ENCODE measurements at places on chromosomes 16 and 17. TPM values are rescaled to one million over a fixed set of nuclear protein-coding genes. Genes with fewer than 3 reads are reported as not detected.

The MYO15A gene
- 3.9 TPM for total RNA-seq

The SYT17 gene
- 3.0 TPM for total RNA-seq

The KCNH6 gene
- not detected for total RNA-seq

The TBC1D3C gene
- not detected for total RNA-seq

The CHST5 gene
- not detected for total RNA-seq

The SGCA gene
- 1.1 TPM for total RNA-seq

The AATK gene
- total RNA-seq: 1.3 TPM

The CENPT gene
- total RNA-seq: 26.4 TPM

The PRAC2 gene
- not detected for total RNA-seq

The PLXDC1 gene
- total RNA-seq: 7.1 TPM

The GH2 gene
- not detected for total RNA-seq

The NAA60 gene
- 22.7 TPM for total RNA-seq

The CDH1 gene
- 18.7 TPM for total RNA-seq

The VAT1L gene
- 1.3 TPM for total RNA-seq

The KCNJ18 gene
- total RNA-seq: not detected

The SMIM22 gene
- total RNA-seq: not detected

The BIRC5 gene
- total RNA-seq: 1.3 TPM

The PTX4 gene
- total RNA-seq: not detected

The ERN2 gene
- not detected for total RNA-seq

The SLC52A1 gene
- total RNA-seq: not detected

The SLFN12 gene
- total RNA-seq: 12.8 TPM

DNA sequence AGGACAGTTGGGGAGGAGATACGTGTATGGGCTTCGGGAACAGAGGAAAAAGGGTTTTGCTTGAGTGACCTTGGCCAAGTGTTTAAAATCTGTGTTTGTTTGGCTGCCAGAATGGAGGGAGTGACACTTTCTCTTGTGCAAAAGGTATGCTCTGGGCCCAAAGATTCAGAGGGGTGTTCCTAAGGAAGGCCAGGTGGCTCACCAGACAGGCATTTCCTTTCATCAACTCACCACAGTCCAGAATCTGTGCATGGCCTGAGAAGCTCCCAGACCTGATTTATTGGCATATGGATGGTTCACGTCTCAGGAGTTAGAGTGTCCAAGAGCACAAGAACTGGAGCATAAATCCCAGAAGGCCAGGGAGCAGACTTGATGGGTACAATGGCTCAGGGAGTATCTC, 53.4 kb upstream of the NLK start:
- no peak for DNase-seq

GRCh38 chr16:7990626-7991260, 599.6 kb downstream of the TMEM114 start:
- no peak for DNase-seq

GRCh38 chr16:77327717-77328116, 107.1 kb downstream of the ADAMTS18 start:
- no peak for DNase-seq

DNA sequence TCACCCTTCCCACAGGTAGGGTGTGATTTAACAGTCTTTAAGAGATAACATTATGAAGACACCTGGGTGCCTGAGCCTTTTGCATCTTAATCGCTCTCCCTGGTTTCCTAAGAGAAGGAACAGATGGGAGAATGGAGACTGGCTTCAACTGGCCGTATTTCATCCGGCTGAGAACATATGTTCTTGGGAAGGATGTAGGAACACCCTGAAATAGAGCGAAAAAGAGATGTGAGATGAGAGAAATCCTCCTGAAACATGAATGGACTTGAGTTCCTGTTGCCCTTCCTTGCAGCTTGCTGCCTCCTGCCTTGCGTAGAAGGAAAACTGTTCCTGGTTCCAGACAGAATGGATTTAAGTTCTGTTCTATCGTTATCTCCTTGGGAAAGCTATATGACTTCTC, 385.4 kb upstream of the RBFOX1 start:
- no peak for DNase-seq

- DNase-seq: no peak
These were observed 5.5 kb upstream of the ERAL1 start for GRCh38 chr17:28849281-28849680.

- no peak for DNase-seq
These were observed 276.2 kb upstream of the IRX5 start for GRCh38 chr16:54654429-54654828.

GRCh38 chr17:42561897-42562387, at the start of gene COASY:
Gene COASY (plus strand): TSS chr17:42562148. CDS start chr17:42562623, 475 bp downstream.
- DNase-seq: peak; percentile 93

GRCh38 chr17:61720016-61720795, 129.2 kb upstream of the NACA2 start:
- DNase-seq: no peak

- DNase-seq: no peak
These were observed 672.4 kb downstream of the CDH11 start for GRCh38 chr16:64449506-64449905.

GRCh38 chr17:77366558-77367245, 225.9 kb downstream of the SEC14L1 start:
- no peak for DNase-seq

GRCh38 chr17:71458322-71458721, 662.5 kb upstream of the SOX9 start:
- DNase-seq: no peak

DNA sequence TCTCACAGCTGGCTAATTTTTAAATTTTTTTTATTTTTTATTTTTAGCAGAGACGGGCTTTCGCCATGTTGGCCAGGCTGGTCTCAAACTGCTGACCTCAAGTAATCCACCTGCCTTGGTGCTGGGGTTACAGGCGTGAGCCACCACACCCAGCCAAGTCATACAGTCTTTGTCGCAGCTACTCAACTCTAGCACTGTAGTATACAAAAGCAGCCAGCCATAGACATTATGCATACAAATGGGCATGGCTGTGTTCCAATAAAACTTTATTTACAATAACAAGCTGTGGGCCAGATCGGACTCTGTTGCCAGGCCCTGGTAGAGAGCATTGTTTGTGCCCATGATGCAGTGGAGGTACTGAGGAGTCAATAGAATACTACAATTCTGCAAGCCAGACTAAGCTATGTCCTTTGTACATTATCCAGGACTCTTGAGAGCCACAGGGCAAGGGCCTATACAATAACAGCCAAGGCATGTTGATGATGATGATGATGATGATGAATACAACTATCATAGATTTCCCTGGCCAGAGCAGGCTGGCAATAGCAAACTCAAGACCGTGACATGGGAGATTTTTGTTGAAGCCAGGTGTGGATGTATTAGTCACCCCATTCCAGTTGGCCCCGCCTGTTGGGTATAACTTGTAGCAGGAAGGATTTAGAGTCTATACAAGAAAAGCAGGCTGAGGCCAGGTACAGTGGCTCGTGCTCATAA, 101.8 kb downstream of the MYH11 start:
- DNase-seq: no peak

- no peak for DNase-seq
These were observed 8.2 kb downstream of the IGFBP4 start for GRCh38 chr17:40451420-40451819.

DNA sequence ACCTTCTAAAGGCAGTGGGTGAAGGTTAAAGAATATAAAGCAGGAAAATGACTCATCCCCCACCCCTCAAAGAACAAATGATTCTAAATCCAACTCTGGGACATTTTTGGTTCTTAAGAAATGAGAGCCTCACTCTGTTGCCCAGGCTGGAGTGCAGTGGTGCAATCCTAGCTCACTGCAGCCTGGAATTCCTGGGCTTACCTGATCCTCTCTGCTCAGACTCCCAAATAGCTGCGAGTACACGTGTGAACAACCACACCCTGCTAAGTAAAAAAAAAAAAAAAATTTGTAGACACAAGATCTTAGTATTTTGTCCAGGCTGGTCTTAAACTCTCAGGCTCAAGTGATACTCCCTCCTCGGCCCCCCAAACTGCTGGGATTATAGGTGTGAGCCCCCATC, 298.8 kb upstream of the MAF start:
- no peak for DNase-seq

GRCh38 chr16:21166561-21166961, 8.1 kb downstream of the LDAF1 start:
- no peak for DNase-seq

GRCh38 chr16:30377812-30378235, 3.2 kb downstream of the MYL11 start:
- peak; percentile 79 for DNase-seq

- no peak for DNase-seq
These were observed 17.6 kb upstream of the FZD2 start for GRCh38 chr17:44539673-44540072.

- no peak for DNase-seq
These were observed 61.0 kb downstream of the RNF135 start for GRCh38 chr17:31031841-31032240.

GRCh38 chr16:75085556-75085955, 31.0 kb downstream of the LDHD start:
- no peak for DNase-seq

DNA sequence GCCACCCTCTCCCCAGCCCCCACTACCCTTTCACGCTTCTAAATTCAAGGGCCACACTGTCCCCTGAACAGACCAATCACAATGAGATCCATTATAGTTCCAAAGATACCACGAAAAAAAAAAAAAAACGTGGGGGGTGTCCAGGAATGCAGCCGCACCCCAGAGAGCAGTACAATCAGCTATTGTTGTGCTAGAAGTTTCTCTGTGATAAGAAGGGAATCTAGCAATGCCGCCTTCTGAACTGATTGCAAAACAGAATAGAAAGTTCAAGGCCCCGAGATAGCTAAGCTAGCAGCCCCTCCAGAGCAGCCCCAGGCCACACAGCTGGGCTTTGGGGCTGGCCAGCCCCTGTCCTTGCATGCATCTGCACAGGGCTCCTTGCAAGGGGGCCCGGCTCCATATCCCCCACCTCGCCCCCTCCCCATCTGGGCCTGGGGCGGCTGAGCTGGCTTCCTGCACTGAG, 86.9 kb upstream of the CBX4 start:
- DNase-seq: no peak

GRCh38 chr17:71503710-71504465, 616.9 kb upstream of the SOX9 start:
- DNase-seq: no peak

DNA sequence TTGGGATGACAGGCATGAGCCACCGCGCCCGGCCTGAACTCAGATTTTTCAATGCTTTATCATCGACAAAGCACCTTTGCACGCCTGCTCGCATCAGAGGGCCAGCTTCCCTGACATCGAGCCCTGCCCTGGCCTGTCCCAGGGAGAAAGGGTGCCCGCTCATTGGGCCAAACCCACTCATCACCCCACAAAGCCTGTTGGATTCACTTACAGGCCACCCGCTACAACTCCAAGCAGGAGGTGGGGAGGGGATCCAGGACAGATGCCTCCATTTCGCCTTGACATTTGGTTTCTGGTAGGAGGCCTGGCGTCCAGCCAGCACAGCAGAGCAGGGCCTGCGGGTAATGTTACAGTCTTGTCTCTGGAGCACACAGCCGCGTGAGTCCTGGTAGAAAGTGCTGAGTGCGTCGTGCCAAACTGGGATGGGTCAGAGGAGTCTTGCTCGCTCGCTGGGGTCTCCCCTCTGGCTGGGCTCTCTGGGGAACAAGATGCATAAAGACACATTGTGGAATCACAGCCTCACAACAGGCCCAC, 19.8 kb downstream of the SMTNL2 start:
- no peak for DNase-seq

DNA sequence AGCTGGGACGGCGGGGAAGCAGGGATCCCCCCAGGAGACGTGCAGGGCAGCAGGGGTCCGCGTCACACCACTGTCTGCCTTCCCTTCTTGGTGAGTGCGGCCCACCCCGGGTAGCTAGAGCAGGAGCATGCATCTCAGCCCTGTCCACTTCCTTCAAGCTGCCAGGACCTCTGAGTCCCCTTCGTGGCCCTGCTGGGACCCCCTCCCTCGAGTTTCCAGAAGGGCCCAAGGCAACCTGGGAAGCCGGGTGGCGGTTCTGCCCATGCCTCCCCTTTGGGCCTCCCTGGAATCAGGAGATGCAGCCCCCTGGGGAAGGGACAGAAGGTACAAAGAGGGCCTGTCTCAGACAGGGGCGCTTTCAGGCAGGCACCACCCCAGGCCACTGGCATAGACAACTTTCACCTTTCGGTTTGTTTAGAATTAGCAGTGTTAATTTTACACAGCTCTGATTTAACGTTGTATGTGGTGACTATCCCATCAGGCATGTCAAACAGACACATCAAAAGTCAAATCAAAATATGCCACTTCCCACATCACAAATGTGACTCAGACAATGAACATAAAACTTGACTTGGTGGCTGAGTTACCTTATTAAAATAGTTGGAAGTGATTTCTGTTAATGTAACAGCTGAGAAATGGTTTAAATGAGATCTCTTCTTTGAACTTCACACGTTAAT, 94.5 kb upstream of the METRNL start:
- DNase-seq: no peak

- DNase-seq: no peak
These were observed 1.9 kb downstream of the HNF1B start for GRCh38 chr17:37742762-37743611.

DNA sequence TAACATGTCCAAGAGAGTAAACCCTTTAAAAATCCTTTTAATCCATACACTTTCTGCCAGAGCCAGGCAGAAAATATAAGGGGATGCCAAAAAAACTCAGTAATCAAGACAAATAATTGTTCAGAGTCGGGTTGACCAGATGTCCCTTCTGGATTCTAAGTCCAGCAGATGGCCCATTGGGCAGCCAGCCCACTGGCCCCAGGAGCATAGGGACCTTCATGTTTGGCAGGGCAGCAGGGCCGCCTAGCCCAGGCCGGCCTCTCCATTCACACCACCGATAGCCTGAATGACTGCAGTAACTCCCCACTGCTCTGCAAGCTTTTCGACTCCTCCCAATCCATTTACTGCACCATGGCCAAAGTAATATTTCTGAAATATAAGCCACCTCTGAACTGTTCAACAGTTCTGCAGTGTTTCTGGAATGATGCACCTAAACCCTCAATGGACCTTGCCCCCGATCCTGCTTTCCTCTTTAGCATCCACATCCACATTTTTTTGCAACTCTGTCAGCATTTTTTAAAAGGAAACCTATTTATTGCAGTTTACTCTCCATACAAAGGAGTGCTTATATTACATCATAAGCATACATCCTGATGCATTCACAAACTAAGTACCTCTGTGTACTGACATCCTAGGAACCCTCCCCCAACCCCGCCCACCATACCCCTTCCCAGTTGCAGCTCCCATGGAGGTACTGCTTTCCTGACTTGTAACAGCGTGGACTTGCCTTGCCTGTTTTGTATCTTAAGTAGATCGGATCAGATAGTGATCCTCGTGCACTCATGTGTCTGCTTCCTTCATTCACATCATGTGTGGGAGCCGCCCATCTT, 46.4 kb downstream of the LDHD start:
- no peak for DNase-seq

DNA sequence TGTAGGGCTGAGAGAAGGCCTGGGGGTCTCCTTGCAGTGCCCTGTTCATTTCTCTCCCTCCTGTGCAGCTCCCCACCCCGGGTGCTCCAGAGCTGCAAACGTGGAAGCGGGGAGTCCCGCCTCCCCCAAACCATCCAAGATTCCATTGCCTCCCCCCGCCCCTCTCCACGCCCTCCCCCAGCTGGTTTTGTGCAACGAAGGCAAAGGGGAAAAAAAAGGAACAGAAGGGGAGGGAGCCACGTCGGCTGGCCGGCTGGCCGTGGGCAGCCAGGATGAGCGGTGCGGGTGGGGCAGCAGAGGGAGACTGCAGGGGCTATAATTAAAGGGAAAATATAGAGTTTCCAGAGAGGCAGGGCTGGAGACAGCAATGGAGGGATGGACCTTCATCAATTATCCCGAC, 1.7 kb upstream of the COL1A1 start:
- DNase-seq: no peak

GRCh38 chr17:27968206-27968732, 74.2 kb upstream of the NLK start:
- no peak for DNase-seq

- no peak for DNase-seq
These were observed 41.2 kb upstream of the HAS3 start for GRCh38 chr16:69064124-69064763.
